ENCODE measurements at places on chromosomes 1 and 21.

- no peak for DNase-seq
These were observed 51.7 kb downstream of the COL18A1 start for GRCh38 chr21:45456584-45457160.

GRCh38 chr1:6491081-6491449 lies 402 bp downstream of the PLEKHG5 start:
- no peak for DNase-seq

DNA sequence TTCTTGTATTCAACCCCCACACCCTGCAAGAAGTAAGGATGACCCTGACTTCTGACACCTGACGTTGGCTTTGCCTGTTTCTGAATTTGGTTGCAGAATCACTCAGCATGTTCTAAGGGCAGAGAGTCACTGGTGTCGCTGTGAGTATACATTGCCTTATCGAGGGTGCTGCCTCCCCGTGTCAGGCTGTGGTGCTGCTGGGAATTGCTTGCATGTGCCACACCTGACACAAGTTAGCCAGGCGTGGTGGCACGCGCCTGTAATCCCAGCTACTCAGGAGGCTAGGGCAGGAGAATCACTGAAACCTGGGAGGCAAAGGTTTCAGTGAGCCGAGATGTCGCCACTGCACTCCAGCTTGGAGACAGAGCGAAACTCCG lies 45.9 kb downstream of the WDR4 start:
- DNase-seq, result no peak

GRCh38 chr1:207330011-207330710 lies 8.7 kb downstream of the CD55 start:
- DNase-seq, result no peak

- DNase-seq, result no peak
These were observed 659.7 kb upstream of the NEGR1 start for GRCh38 chr1:72942008-72942407.

- DNase-seq, result no peak
These were observed 11.1 kb downstream of the RNU1-2 start for GRCh38 chr1:16906873-16907272.

DNA sequence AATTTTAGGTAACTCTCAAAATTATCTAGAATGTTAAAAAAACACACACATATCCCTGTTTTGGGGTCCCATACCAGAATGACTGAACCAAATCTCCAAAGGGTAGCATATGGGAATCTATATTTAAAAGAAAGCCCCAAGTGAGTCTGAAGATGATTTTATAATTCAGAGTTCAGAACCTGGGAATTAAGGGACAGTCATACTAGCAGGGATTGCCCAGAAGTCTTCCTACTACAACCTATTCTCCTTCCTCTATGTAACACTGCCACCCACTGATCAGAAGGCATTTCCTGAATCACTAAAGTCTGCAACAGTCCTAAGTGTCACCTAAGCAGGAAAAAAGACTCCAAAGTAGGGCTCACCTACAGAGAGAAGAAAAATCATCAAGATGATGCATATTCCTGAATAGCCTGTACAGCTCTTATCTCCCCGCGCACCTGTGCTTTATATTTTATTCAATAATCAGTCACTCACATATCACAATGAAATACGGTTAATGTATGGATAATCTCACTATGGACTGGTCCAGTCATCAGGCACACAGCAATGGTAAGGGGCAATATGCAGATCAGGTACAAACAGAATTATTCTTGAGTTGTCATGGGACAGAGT lies 4.9 kb downstream of the RGS1 start:
- DNase-seq, result no peak

- peak; percentile 14 for DNase-seq
These were observed 261.6 kb downstream of the TPR start for GRCh38 chr1:186113461-186113860.

DNA sequence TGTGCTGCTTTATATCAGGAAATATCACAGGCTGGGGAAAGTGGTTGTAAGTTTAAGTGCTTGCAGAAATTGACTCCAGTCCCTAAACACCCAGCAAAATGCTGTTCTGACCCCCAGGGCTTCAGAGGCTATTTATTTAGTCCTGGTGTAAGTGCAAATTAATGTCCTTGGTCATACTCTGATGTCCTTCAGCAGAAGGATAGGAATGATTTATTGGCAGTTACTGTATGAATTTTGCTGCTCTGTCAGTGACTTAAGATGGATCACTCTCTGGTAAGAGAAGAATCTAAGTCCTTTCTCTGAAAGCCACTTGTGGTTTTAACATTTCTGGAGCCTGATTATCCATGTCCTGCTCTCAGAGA lies 21.9 kb downstream of the FAM20B start:
- no peak for DNase-seq

GRCh38 chr1:217138799-217139466 lies 415.7 kb upstream of the ESRRG start:
- DNase-seq, result no peak

- DNase-seq, result no peak
These were observed 29.4 kb downstream of the KCNK2 start for GRCh38 chr1:215111916-215112315.

DNA sequence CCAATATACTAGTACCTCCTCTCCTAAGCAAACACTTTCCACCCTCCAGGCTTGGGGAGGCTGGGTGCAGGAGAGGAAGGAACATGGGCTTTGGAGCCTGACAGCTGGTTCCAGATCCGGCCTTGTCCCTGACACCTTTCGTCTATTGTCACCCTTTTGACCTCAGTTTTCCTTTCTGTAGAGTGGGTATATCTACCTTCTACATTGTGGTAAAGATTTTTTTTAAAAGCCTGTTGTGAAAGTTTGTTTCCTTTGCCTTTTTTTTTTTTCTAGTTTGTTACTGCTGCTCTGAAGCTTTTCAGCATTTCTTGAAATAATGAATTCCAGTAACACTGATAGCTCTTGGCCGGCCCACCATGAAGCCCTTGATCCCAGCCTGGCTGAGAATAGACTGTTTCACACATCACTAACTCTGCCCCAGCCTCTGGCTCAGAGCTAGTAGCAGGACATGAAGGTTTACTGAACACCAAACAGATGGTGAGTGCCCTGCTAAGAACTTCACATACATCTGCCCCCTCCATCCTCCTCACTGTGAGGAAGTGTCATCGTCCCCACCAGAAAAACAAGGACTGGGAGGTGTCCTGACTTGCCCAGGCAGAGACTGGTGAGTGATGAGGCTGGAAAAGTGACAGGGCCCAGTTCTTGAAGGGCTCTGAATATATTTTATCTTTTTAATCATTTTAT lies 33.0 kb upstream of the ID3 start:
- DNase-seq, result no peak

- no peak for DNase-seq
These were observed 1.0 kb downstream of the ROR1 start for GRCh38 chr1:63774617-63775417.

DNA sequence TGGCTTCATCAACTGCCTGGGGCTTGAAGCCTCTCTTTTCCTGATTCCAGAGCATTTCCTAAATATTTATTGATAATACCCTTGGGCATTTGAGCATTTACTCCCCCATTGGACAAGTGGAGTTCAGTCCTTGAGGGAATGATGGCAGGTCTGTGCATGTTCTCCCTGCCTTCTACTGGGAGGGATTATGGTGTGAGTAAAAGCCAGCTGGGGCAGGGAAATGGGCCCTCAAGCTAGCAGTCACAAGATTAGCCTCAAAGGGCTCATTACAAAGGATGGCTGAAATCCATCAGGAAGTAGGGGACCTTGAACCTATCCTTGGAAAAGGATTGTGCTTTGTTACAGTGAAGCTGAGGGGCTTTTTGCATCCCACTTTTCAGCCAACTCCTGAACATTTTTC lies 24.2 kb upstream of the OSBPL9 start:
- DNase-seq, result no peak

- DNase-seq, result no peak
These were observed 94.2 kb downstream of the PLXNA2 start for GRCh38 chr1:208149776-208150514.

DNA sequence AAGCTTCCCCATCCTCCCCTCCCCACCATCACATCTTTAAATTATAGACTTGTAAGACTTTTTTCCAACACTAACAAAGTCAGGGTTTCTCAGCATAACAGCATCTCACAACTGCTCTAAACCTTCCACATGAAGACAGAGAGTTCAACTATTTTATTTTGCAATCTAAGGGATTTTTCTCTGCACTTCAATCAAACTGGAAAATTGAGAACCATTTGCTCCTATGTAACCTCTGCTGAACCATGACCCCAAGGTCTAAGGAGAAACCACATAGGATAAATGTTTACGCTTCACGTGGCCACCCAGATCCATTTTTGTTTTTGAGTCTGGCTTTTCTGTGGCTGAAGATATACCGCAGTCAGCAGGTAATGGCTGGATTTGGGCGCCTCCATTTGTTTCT lies 13.2 kb downstream of the ERRFI1 start:
- DNase-seq, result no peak

DNA sequence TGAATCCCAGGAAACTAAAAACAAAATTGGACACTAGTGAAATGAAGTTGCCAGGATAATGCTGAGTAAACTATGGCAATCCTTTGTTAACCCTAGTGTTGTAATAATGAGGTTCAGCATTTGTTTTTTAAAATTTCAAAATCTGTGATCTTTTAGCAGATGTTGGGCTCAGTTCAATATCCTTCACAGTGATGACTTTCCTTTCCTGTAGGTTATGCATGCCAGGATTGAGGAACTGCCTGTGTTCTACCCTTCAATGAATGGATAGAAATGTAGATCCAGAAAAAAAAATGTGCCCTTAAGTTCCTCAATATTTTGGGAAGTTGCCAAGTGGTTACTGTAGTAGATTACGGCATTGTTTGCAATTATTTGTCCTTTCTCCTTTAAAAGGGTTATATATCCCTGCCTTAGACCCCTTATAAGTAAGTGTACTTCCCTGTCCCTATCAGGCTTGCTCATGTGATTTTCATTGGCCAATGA lies 35.5 kb upstream of the IRF2BP2 start:
- DNase-seq, result no peak

DNA sequence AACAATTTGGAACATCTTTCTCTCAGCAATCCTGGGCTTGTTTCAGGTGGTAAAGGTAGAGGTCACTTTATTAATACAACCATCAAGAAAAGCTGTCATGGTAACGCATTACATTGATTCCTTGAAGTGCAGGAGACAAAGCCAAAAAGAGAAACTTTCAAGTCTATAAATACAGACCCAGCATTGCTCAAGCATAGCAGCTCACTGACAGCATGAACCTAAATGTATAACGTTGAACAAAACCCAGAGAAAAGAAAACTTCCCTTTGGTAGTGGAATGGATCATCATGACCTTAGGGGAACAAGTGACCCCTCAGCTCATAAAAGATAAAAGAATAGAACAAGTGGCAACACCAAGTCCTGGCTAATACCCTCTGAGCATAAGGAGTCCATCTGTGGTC lies 332.2 kb downstream of the NTNG1 start:
- no peak for DNase-seq
